SK-N-MC (cell line): ENCODE measurements at places on chromosomes 5 and 9.

DNA sequence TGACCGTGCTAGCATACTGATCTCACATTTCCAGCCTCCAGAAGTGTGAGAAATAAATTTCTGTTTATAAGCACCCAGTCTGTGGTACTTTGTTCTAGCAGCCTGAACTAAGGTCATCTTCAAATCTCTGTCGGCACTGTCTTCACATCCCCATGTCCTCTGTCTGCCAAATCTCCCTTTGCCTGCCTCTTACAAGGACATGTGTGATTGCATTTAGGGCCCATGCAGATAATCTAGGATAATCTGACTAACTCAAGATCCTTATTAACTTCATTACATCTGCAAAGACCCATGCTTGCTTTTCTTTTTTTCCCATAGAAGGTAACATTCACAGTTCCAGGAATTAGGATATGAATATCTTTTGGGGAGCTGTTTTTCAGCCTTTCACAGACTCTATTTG is 132.7 kb downstream of the AOPEP start:
- no peak for DNase-seq

GRCh38 chr5:148626986-148627385 is 27.3 kb downstream of the HTR4 start:
- no peak for DNase-seq

- no peak for DNase-seq
Observed at GRCh38 chr9:136606687-136607333, 55.9 kb upstream of the EGFL7 start.

DNA sequence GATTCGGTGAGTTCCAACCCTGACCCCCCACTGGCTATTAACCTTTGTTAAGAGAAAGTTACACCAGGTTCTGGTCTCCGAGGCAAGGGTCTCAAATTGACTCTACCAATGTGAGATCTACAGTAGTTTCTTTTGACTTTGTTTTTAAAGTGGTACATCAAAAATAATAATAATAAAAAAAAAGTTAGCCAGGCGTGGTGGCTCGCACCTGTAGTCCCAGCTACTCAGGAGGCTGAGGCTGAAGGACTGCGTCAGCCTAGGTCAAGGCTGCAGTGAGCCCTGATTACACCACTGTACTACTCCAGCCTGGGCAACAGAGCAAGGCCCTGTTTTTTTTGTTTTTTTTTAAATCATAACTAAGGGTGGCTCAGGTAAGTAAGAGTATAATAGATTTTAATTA is 1.0 kb upstream of the KLF9 start:
- DNase-seq: no peak

- DNase-seq: no peak
Observed at GRCh38 chr5:88089719-88090390, 178.8 kb downstream of the TMEM161B start.

- no peak for DNase-seq
Observed at GRCh38 chr5:68187268-68188055, 28.1 kb upstream of the PIK3R1 start.

- DNase-seq: no peak
Observed at GRCh38 chr5:166860426-166860825, 1431.0 kb upstream of the WWC1 start.

DNA sequence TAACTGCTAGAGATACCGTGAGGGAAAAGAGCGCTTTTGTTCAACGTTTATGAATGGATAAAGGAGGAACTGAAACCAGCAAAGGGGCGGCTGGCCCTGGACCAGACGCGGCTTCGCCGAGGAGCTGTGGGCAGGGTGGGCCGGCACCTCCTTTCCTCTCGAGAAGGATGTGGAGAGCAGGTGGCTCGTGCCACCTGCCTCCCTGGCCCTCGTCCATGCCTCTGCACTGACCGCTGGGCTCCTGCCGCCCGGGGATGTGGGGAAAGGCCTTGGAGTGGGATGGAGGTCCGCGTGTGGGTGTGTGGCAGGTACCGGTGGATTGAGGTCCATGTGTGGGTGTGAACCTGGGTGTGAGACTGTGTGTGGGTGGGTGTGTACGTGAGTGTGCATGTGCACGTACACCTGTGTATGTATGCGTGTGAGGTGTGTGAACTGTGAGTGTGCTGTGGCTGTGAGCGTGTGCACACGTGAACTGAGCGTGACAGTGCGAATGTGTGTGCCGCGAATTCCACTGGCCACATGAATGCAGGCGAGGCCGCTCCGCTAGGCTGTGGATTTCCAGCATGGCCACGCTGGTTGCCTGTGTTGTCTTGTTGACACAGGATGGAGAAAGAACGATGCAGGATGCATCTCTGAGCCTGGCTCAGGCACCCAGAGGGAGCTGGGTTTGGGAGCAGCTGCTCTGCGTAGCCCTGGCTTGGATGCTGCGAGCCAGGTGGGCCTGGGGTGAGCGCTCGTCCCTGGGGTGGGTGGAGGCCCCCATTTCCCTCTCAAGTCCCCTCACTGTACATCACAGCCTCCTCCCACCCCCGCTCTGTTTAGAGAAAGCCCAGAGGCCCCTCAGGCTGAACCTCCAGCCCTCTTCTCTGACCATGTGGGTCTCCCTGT is 4.4 kb upstream of the CEP72 start:
- no peak for DNase-seq

- no peak for DNase-seq
Observed at GRCh38 chr9:81851340-81851739, 76.9 kb upstream of the SPATA31D4 start.
